NCI-H446 treated with DMSO at 0.1 percent for 48 hours (cell line): ENCODE measurements at places on chromosomes 7 and 10.

GRCh38 chr7:50685135-50686065 lies 97.3 kb downstream of the GRB10 start:
- DNase-seq: peak; percentile 43

DNA sequence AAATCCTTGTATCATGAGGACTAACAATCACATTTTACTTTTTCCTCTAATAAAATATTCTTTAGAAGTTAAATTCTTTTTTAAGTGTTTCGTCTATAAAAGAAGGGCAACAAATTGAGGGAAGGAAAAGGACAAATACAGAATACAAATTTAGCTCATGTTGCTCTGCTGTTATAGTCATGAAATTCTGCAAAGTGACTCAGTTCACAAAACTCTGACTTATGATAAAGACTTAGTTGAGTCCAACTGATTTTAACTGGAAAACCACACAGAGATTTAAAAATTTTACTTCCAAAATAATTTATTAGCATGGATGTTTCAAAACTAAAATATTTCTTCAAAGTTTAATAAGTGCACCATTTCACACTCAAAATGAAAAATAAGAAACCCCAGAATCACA lies 75.0 kb upstream of the GPR22 start:
- no peak for DNase-seq

DNA sequence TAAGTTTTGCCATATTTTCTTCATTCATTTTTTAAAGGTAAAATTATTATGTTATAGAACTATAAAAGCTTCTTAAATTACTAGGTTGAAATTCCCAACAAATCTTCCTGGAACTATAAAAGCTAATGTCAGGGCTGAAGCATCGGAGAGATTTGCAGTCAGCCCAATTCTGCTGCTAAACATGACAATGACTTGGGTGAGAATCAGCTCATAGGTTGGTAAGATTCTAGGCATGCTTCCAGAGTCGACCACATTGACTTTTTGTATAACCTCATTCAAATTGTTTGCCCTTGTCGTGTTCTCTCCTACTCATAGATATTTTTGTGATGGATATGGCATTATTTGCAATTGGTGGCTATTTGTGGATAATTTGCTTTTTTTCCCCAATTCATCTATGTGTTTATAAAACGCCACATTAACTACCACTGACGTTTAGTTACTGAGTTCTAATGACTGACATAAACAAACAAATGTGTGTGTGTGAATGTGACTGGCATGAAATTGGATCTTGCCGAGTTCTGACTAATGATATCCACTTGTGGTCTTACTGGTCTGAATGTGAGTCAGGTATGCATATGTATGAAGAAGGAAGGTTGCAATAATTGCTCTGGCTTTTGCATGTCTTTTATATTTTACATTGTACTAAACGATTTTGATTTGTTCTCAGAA lies 579.8 kb downstream of the PARD3 start:
- DNase-seq: no peak

DNA sequence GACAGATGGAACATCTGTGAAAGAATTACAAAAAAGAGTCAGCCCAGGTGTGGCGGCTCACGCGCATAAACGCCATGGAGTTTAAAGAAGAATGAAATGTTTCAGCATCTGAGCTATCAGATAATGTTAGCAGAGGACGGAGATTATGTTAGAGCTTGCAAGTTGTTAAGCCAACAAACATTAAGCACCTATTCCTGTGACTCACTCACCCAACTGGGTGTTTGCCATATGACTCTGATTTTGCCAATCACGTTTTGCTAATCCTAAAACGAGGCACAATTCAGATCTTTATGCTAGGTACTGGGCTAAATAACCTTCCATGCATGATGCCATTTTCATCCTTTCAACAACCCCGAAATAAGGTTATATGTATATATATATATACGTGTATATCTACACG lies 29.0 kb upstream of the CCNY start:
- no peak for DNase-seq

DNA sequence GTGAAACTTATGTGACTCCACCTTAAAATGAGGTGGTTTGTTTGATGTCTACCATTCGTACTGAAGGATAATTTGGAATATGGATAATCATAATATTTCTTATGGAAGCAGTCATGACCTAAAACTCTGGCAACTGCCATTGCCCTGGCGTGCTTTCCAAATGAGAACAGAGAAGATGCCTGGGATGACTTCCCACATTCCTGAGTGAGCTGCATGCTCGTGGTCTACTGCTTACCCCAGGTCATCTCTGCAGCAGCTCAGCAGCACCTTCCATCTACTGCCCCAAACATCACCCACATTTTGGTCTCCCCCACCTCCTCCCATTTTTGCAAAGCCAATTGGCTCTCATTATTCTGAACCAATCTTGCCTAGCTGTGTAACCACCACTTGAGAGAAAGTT lies 40.1 kb downstream of the LYZL1 start:
- DNase-seq: no peak

DNA sequence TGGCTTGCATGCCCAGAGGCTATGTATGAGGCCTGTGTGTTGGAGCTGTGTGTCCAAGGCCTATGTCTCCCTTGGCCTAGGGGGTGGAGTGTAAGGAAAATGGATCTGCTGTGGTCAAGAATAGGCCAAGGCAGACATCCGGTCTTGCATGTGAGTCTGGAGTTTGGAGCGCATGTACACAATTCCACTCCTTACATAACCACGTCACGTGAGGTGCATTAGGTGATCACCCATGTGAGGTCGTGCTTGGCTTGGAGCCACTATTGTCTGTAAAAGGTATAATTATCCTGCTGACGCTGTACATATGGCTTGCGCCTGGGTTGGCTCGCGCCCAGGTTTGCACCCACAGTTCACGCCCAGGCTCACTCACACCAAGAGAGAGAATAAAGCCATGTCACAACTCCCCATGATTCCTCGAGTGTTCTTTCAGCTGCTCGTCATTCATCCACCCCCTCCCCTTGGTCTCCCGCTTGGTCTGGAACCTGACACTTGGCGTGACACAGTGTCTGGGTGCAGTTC lies 105.5 kb downstream of the BICC1 start:
- DNase-seq: no peak

DNA sequence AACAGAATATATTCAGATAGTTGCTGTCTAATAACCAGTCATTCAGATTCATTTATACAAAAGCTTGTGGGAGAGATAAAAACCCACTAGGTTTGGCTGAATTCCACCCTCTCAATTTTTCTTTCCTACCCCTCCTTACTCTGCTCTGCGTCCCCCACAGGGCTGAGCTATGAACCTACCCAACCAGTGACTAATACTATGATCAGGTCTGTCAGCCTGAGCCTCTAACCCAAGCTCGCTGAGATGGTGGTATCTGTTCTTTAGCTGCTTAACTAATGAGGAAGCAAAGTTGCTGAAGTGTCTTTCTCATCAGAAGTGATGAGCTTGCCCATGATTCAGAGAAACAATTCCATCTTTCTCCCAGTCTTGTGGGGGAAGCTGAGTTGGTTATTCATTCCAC lies 248.7 kb upstream of the GPR26 start:
- no peak for DNase-seq
